ENCODE measurements at places on chromosomes 3 and 15.
A peak's percentile ranks its signal among the peaks of the same experiment; 100 is the strongest.

DNA sequence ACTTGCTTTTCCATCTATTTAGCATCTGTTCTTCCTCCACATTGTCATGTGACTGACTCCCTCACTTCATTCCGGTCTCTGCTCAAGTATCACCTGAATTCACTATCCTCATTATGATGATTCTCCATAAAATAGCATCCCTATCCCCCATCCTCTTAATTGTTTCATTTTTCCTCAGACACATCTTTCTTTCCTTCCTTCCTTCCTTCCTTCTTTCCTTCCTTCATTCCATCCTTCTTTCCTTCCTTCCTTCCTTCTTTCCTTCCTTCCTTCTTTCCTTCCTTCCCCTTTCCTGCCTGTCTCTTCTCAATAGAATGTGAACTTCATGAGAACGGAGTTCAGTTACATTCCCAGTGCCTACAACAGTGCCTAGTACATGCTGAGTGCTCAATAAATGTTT lies 32.6 kb upstream of the MTHFS start:
- DNase-seq = no peak

GRCh38 chr3:170551252-170551651 lies 34.6 kb downstream of the SLC7A14 start:
- no peak for DNase-seq

DNA sequence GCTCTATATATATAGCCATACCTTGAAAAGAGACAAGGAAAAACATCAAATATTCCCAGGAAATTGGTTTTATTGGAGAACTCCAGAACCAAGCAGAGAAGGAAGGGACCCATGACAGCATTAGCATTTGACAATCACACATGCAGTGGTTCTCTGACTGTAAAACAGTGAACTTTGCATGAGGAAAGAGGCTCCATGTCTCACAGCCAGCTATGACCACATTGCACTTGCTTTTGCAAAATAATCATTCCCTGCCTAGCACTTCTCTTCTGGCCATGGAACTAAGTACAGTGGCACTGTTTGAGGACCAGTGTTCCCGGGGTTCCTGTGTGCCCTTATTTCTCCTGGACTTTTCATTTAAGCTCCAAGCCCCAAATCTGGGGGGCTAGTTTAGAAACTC lies 85.5 kb downstream of the TGFBR2 start:
- DNase-seq = no peak

DNA sequence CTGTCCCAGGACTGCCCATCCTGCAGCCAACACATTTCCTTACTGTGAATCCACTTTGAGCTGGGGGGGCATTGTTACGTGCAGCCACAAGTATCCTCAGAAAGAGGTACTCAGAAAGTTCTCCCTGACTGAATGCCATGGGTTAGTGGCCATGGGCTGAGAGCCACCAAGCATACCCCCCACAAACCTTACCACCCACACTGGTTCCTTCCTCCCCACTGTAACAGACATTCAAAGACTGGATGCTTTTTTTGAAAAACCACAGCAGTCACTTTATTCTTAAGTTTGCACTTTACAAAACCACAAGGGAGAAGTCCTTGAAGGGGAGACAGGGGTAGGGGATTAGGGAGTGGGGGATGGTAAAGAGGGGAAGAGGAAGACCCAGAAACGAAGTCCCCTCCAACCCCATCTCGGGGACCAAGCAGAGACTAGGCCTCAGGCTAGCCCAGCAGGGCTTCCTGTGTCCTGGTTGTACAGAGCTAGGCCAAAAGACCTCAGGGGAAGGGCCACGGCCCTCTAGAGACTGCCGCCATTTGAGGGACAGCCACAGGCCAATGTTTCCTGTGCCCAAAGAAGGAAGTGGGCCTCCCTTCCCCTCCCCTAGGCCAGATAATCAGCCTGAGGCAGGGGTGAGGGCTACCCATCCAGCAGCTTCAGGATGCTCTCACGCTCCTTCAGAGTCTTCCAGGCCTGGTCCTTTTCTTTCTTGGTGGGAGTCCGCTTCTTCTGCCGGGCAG lies 10.1 kb upstream of the CAMK1 start:
- peak; percentile 43 for DNase-seq

DNA sequence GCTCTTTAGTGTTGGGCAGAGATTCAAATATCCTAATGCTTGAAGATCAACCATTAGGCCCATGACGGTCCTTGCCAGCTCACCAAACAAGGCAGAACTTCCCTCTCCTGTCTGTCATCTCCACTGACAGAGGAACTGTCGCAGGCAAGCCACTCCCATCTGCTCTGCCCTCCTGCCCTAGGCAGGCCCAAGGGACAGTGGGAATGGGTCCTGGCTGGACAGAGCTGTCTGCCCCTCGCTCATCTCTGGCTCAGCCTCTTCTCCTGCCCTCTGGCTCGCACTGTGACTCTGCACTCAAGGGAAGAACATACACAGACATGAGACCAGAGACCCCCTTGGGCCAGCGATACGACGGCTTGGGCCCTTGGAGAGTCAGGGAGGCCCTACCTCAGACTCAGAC lies 7.6 kb upstream of the MUSTN1 start:
- DNase-seq = no peak

GRCh38 chr3:127751782-127752181 lies 70.5 kb downstream of the MGLL start:
- no peak for DNase-seq

DNA sequence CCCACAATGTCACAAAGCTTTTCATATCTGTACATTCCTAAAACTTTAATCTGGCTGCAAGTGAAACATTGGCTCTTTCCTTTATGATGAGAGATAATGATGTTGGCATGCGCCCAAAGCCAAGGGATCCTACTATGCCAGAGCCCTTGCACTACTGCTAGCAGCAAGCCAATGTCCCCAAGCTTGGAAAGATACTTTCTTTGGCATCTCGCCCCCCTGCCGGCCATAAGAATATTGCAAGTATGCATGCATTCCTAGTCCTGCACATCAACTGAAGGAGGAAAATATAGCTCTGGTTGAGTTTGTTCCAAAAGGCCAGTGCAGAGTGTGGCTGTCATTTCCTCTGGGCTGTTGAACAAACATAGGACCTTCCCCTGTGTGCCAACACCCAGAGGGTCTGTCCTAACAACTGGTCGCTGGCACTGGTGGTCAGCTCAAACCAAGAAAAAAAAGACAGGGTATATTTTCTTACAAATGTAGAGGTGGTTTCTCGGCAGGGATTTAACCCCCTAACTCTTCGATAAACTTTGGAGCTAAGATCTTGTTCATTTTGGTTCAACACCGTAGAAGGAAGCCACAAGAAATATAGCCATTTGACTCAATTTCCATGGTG lies 120.9 kb upstream of the ZBED2 start:
- peak; percentile 66 for DNase-seq

DNA sequence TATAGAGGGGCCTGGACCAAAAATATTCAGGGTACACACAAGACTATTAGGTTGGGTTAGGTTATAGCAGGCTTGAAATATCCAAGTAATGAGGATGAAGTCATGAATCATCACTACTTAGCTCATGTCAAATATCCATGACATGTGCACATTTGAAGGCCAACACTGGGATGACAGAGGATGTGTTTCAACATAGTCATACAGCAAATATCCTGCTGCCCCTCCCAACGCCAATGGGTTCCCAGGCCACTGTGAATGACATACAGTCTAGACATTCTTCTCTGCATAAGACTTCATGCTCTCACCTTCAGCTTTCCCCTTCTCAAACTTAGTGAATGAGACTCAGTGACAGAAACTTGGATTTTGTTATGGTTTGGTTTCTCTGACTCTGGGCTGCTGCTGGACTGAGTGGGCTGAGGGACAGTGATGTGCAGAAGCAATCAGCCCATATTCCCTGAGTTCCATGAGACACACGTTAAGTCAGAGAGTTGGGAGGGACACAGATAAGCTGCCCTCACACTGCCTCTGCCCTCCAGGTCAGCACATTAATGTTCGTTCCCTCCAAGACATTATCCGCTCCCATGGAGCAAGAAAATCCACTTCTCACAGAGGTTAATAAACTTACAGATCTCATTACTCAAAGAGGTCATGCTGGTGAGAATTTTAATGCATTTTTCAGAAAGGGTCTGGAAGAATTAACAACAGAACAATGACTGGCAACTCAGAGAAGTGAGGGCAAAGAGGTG lies 15.4 kb downstream of the HOMER2 start:
- no peak for DNase-seq

DNA sequence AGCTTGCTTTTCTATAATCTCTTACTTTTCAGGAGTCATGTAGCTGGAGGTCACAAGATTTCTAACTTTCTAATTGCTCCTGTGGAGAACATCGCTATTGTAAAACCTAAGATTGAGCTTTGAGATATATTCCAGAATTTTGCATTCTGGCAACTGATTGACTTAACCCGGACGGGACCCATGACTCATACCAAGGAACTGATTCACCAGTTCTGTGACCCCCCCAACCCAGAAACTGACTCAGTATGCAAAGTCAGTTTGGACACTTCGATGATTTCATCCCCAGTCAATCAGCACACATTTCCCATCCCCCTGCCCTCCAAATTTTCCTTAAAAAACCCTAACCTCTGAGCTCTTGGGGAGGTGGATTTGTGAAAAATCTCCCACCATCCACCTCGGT lies 396.5 kb upstream of the GBE1 start:
- no peak for DNase-seq

DNA sequence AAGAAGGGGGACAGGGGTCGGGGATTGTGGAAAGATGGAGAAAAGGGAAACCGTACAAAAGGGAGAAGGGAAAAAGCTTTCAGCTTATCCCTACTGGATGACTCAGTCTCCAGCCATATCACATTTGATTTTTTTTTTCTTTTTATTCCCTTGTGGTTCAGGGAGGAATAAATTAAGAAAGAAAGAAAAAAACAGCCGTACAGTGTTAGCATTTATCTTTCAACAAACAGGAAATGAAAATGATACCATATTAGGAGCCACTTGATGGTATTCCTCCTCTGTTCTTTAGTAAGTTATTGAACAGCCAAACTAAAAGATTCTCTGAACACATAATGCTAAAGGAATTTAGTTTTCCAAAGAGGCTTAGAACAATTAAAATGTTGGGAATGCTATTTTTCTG lies 594.4 kb downstream of the FOXP1 start:
- DNase-seq = no peak

DNA sequence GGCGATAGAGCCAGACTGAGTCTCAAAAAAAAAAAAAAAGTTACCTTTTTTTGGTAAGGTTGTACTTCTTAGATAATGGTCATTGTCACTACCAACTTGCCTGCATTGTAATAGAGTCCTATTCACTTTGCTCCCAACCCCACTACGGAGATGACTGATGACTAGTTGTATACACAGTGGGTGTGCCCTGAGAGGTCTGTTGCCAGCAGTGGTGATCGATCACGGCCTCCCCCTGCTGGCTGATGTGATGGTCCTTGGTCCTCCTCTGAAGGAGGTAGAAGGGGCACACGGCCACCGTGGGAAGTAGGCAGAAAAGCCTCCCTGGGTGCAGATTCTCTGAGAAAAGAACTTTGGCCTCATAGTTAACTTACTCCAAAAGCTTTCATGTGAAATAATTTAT lies 10.7 kb downstream of the GCNT3 start:
- DNase-seq = peak; percentile 44

Data from stimulated activated CD4-positive, alpha-beta T cell treated with anti-CD3 and anti-CD28 coated beads, Interleukin-4, amount 100 ng/mL, for 24 hours (primary cell).